Kidney epithelial cell (primary cell): ENCODE measurements at places on chromosomes 7 and 10. TPM values are rescaled to one million over a fixed set of nuclear protein-coding genes. Genes with fewer than 3 reads are reported as not detected.

LRRN3 gene
- 0.34 and 0.38 TPM in 2 replicates for total RNA-seq

AKR1C3 gene
- total RNA-seq: 0.68 and 1.2 TPM in 2 replicates

DNA sequence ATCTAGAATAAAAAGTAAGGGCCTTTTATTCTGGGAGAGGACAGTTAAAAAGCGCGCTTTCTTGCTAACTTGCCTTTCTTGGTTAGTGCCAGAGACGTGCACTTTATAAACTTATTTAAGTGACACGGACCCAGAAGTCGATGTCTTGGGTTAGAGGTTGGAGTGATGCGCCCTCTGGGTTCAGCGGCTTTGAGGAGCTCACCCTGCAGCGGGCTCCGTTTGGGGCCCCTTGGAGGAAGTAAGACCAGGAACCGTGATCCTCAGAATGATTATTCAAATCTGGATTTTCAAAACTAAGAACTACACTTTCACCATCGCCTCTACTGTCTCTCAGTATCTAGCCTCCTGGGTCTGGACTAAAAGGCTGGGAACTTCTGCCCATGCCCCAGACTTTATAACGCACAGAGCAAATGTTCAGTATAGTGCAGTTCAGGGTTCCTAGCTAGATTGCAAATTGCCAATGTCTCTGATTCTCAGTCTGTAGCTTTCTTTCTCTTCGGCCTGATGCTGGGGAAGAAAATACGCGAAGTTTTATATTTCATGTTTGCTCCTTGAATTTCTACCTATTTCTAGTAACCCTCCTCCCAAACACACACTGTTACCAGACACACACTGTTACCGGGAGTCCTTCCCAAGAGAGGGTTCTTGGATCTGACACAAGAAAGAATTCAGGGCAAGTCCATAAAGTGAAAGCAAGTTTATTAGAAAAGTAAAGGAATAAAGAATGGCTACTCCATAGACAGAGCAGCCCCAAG lies 18.6 kb upstream of the SMO start:
- DNase-seq: no peak

DNA sequence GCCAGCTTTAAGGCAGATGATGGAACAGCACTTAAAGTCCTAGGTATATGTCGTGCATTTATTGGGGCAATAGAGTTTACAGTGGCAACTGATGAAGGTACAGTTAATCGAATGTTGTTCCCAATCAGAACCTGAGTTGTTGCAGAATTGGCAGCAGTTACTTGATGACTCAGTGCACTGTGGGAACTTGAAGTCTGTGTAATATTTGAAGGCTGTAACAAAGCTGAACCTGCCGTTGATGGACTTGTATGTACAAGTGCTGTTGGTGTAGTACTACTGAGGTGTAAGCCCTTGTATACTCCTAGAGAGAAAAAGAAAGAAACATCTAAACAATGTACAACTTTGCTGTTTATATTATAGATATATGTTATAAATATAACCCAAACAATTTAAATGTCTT lies 75.3 kb downstream of the EPC1 start:
- no peak for DNase-seq

LRRC18 gene
- total RNA-seq: not detected in 2 replicates

SFRP5 gene
- total RNA-seq: not detected in 2 replicates

- DNase-seq: no peak
Measured at GRCh38 chr7:21507627-21508343, 35.1 kb upstream of the DNAH11 start.

DNA sequence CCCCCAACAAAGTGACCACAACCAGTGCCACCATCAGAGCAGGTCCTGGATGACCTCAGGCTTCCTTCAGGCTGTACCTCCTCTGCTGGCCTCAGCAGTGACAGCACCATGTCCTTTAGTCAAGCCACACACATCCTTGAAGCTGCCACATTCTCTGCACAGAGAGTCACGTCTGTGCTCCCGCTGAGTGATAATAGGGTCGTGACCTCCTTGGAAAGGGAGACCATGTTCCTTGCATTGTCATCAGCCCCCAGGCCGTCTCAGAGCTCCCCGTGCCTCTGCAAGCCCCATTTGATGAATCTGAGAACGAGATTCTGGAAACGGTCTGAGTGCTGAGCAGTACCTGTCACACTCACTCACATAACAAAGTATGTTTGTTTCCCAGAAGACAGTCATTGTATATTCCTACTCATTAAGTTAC lies 106.5 kb upstream of the PRR15 start:
- no peak for DNase-seq

VWC2 gene
- total RNA-seq: under 0.01 TPM in 2 replicates

- DNase-seq: no peak
Measured at GRCh38 chr7:8175929-8176369, 86.0 kb downstream of the ICA1 start.

DNA sequence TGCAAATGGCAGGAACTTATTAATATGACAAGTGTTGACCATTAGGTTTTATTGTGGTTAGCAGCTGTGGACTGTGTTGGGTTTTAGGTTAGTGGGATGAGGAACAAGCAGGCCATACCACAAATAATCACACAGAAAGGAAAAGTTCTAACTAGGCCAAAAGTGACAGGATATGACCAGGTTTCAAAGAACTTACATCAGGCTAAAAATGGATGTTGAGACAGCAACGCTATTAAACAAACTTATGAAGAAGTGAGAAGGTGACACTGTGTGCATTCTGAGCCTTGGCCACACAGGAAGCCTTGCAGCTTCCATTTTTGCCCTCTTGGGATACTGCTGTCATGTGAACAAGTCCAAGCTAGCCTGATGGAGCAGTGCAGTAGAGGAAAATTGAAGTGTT lies 568.8 kb downstream of the HTR7 start:
- DNase-seq: no peak

TEX47 gene
- total RNA-seq: not detected in 2 replicates
